Activated CD4-positive, alpha-beta T cell treated with anti-CD3 and anti-CD28 coated beads for 36 hours (primary cell): ENCODE measurements at places on chromosomes 6 and 20. TPM values are rescaled to one million over a fixed set of nuclear protein-coding genes. Genes with fewer than 3 reads are reported as not detected.

The HLA-DRB1 gene
- 16.6 TPM for total RNA-seq

The NINL gene
- total RNA-seq = 4.1 TPM

The WFDC12 gene
- total RNA-seq = not detected

DNA sequence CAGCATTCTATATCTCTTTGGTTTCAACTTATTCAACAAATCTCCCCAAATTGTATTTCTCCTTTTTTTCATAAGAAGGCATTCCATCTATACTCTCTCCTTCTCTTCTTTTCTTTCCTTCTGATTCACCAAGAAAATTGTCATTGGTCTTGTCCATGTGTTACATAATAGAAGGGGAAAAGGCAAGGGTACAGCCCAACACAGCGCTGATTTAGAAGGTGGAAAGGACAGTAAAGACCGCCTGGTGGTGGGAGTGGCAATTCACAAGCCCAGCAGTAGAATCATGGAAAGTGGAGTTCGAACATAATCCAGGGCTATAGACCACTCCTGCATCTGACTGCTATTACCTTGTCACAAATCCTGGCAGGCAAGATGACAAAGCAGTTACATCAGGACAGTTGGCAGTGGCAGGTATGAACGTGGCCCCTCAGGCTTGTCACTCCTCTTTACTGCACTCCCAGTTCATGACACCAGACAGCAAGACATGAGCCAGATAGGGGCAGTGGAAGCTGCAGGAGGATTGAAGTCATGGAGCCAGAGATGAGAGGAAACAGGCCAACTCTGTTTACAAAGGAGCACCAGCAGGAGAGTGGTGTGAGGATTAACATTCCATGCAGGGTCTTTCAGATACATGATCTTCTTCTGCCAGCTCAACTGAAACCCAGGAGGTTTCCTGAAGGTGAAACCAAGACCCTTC lies 2.1 kb upstream of the TNFAIP3 start:
- H3K4me1 ChIP-seq = peaks cover 40% of the 10 kb centered on the region
- peak overlapping the region; percentile 25 for H3K4me3 ChIP-seq
- DNase-seq = no peak
- H3K36me3 ChIP-seq = peaks cover 29% of the 10 kb centered on the region
- no peaks in the 10 kb centered on the region for H3K27me3 ChIP-seq

DNA sequence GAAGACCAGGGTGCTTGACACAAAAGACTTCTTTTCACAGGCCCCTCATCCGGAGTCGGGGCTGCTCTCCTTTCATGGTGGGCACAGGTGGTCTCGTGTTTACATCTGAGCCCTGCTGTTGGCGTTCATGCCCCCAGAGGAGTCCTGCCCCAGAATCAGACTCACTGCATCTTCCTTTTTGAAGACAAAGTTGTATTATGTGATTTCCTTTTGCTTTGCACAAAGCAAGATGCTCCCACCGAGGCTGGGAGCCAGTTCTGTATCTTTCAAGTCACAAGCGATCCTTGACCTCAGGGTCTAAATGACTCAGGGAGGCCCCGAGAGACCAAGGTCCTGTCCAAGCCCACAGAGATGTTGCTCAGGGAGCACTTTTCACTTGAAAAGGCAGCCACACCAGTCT lies 330.5 kb downstream of the THBS2 start:
- H3K36me3 ChIP-seq = no peaks in the 10 kb centered on the region
- peaks cover 4% of the 10 kb centered on the region for H3K27me3 ChIP-seq
- no peaks in the 10 kb centered on the region for H3K4me1 ChIP-seq
- no peak for DNase-seq

GRCh38 chr6:77089776-77090175 lies 373.5 kb downstream of the HTR1B start:
- H3K36me3 ChIP-seq = no peaks in the 10 kb centered on the region
- no peak for DNase-seq
- no peak overlapping the region for H3K4me3 ChIP-seq
- no peak overlapping the region for H3K27ac ChIP-seq
- no peaks in the 10 kb centered on the region for H3K4me1 ChIP-seq
